ENCODE measurements at places on chromosomes 6 and 20. TPM values are rescaled to one million over a fixed set of nuclear protein-coding genes. Genes with fewer than 3 reads are reported as not detected.
A peak's percentile ranks its signal among the peaks of the same experiment; 100 is the strongest.

DNA sequence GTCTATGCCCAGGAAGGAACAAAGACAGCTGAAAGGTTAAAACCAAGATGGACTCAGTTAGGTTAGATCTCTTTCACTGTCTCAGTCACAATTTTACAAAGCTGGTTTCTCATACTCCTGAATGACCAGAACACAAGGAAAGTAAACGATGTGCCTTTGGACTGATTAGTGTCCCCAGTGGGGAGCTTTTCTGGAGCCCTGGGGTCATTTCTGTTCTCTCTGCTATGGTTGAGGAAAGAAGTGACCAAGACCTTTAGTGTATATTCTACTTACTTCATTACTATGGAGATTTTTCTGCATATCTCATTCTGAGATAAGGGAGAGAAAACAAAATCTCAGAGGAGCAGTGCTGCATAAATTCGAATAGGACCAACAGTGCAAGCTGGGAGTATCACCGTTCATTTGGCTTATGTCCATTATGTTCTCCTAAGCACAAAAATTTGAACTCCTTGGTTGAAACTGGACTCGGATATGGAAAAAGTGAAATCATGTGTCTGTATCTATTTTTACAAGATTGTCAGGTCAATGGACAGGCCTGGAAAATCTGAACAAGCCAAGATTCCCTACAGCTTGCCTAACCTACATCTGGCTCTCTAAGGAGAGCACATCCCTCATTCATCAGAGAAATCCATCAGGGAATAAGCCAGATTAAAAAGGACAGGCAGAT lies 34.4 kb upstream of the ENPP1 start:
- DNase-seq: no peak

GRCh38 chr20:29296256-29297230 lies 1960.9 kb upstream of the DEFB115 start:
- DNase-seq: no peak

- no peak for DNase-seq
Measured at GRCh38 chr20:7723284-7723683, 217.0 kb downstream of the HAO1 start.

DNA sequence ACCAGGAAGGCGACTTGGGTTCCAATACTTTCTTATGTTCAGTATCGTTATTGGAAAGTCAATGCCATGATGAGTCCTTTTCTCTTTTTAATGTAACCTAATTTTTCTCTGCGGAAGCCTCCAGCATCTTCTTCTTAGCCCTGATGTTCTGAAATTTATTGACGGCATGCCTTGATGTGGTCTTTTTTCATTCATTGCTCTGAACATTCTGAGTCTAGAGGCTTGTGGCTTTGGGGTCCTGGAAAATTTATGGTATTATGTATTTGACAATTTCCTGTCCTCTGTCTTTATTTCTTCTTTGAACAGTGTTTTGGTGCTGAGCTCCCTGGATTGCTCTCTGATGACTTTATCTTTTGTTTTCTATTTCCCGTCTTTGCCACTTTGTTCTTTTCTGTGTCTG lies 28.7 kb upstream of the MAS1 start:
- DNase-seq: no peak

DNA sequence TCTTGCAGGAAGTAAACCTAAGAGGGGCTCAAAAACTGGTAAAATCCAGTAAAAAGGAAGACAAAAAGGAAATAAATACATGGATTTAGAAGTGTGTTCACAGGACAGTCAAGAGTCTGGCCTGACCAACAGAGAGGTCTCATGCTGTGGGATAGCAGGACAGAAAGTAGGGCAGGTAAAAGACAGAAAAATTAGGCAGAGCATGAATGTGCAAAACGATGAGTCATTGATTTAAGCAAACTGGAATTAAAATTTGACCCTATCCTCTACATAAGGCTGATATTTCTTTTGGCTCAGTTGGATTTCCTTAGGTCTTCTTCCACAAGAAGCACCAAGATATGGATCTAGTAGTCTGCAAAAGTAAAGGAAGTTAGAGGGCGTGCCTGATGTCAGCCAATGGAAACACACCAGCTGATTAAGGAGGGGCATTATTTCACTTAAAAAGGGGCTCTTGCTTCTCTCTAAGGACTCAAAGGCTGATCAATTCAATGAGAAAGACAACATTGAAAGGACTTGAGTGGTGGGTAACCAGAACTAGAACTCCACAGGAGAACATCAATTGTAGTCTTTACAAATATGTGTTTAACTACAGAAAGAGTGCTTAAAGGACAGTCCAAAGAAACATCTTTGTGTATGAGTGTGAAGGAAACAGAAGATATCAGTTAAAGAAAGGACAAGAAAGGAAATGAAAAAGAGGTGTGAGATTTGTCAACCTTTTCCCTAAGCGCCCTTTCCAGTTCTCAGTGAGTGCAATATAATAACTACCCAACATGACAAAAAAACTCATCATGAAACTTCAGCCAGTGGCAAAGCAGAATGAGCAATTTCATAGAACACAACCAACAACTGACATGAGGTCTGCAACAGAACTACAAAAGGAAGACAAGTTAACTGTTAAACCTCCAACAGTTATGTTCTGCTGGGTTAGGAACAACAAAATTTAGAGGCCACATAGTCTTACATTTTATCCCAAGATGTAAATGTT lies 19.4 kb upstream of the MYB start:
- DNase-seq: no peak

The PTPRK gene
- 26.9 TPM for polyA plus RNA-seq

The GPX5 gene
- polyA plus RNA-seq: 0.14 TPM

DNA sequence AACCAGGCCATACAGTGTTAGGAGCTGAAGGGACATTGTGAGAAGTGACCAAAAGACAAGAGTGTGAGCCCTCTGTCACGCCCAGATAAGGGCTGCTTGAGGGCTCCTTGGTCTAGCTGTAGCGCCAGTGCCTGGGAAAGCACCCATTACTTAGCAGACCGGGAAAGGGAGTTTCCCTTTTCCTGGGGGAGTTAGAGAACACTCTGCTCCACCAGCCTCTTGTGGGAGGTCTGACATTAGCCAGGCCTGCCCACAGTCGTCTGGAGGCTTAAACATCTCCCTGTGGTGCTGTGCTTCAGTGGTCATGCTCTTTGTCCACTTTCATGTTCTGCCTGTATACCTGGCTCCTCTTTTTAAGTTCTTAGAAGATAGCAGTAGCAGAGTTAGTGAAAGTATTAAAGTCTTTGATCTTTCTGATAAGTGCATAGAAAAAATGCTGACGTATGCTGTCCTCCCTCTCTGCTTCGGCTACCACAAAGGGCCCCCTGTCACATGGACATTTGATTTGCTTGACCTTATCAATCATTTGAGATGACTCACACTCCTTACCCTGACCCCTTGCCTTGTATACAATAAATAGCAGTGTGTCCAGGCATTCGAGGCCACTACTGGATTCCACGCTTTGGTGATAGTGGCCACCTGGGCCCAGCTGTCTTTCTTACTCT lies 201.5 kb upstream of the ECI2 start:
- DNase-seq: no peak

GRCh38 chr6:50585441-50586330 lies 127.6 kb upstream of the TFAP2D start:
- peak; percentile 22 for DNase-seq

The HMGCLL1 gene
- not detected for polyA plus RNA-seq

GRCh38 chr20:57398231-57398821 lies 7.1 kb downstream of the RBM38 start:
- no peak for DNase-seq

DNA sequence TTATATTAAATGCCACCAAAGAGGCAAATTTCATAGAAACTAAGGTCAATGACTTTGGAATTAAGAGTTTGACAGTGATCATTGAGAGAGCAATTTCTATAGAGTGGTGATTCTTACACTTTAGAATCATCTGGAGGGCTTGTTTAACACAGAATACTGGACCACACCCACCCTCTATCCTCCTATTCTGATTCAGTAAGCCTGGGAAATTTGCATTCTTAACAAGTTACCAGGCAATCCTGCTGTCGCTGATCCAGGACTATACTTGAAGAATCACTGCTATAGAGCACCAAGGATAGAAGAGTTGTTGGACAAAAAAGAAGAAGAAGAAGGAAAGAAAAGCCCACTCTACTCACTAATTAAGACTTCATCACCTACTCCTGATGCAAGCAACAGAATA lies 21.3 kb upstream of the TBX18 start:
- peak; percentile 35 for DNase-seq

GRCh38 chr6:5229356-5229755 lies 31.4 kb downstream of the LYRM4 start:
- no peak for DNase-seq

The MYB gene
- 4.2 TPM for polyA plus RNA-seq

- no peak for DNase-seq
Measured at GRCh38 chr20:53773792-53774401, 180.3 kb upstream of the ZNF217 start.

The OR2H2 gene
- 0.86 TPM for polyA plus RNA-seq

GRCh38 chr20:35680452-35681183 lies 15.9 kb upstream of the CPNE1 start:
- DNase-seq: no peak

DNA sequence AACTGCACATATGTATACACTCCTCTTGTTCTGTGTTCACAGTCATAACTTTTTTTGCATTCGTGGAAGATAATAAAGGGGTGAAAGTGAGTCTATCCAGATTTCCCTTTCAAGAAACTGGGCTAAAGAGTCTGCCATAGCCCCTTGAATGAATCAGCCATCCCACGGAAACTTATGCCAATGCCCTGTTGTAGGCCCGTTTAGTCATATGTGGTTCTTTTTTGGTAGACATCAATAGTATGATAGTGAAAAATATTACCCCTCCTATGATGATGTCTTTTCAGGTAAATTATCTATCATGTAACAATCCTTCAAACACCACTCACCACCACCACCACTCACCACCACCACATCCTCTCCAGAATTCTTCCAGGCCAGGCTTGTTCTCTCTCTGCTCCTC lies 99.9 kb upstream of the MYLIP start:
- no peak for DNase-seq

DNA sequence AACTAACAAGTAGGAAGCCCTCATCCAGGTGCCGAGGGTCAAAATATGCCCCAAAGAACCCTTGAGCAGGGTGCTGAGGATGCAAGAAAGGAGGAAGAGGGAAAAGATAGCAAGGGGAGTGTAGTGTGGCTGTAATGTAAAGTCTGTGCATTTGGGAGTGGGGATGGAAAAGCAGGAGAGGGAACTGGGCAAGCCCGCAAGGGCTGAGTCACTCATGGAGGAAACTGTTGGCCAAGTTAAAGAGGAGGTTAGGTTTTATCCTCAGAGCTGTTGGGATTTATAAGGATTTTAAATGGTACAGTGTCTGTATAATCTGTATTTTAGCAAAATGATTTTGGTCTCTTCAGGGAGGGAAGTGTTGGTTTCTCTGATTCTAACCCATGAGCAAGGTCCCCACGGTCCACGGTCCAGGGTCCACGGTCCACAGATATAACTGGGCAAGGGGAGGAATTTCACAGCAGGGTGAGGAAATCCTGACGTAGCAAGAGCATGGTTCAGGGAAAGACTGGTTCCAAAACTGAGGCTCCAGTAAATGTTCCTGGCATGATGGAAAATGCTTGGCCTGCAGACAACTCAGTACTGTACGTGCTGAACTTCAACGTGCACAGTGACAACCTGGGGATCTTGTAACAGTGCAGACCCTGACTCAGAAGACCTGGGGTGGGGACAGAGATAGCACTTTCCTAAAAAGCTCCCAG lies 759.8 kb downstream of the PTPRT start:
- no peak for DNase-seq

The THBS2 gene
- polyA plus RNA-seq: 7.9 TPM

The RIPOR2 gene
- 9.5 TPM for polyA plus RNA-seq

The COL21A1 gene
- polyA plus RNA-seq: 5.0 TPM

DNA sequence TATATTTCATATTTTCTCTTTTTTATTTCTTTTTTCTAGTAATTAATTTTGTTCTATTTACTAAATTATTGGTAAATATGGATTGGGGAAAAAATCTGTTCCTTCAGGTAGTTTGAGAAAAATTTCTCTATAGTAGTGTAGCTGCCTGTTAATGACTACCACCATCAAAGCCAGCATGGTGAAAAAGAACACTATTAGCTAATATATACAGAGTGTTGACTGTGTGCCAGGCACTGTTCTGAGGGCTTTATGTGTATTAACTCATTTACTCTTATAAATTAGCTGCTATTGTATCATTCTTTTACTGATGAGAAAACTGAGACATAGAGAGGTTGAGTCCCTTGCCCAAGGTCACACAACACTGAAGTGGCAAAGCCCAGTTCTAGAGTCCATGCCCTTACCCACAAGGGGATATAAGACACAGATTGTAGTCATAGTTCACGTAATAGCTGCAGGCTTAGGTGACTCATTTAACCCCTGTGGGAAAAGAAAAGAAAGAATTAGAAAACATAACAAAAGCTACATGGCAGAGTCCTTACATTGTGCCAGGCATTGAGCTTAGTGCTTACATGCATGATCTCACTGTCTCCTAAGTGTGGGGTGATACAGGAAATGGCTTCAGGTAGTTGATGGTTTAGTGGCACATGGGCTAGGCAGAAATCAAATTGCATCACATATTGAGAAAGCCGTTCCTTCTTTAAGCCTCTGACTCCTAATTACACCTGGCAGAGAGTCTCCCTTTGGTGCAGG lies 12.2 kb upstream of the AKIRIN2 start:
- DNase-seq: no peak

GRCh38 chr6:38676974-38677544 lies 25.9 kb downstream of the GLO1 start:
- DNase-seq: no peak

- DNase-seq: no peak
Measured at GRCh38 chr6:123681957-123682462, 45.3 kb upstream of the TRDN start.

DNA sequence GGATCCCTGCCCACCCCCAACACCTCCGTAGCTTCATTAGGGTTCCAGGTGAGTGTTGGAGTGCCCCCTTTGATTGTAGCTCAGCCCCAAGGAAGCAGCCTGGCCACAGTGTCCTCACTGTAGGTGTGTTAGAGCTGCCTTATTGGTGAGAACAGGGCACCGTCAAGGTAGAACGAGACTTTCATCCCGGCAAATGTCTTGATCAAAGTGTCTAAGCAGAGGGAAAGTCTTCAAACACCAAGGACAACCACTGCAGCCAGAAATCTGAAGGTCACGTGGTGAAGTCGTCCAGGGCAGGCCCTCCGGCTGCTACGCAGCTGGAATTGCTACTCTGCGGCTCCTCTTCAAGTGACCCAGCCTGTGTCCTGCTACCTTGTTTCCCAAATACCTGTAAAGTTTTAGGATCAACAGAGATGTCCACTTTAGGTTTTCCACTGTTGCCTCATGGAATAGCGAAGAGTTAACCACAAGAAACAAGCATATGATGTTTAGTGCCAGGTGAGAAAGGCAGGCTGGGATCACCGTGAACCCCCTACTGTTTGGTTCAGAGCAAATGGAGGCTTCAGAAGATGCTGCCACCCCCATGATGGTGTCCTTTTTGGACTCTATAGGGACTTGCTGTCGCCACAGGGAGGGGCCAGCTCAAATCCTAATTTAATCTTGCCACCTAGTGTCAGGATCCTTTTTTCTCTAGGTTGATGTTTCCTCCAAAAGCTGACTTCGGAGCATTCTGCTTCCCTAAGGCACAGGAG lies 1.7 kb upstream of the DLL1 start:
- DNase-seq: peak; percentile 50
